ENCODE measurements at places on chromosomes 12 and 14.

DNA sequence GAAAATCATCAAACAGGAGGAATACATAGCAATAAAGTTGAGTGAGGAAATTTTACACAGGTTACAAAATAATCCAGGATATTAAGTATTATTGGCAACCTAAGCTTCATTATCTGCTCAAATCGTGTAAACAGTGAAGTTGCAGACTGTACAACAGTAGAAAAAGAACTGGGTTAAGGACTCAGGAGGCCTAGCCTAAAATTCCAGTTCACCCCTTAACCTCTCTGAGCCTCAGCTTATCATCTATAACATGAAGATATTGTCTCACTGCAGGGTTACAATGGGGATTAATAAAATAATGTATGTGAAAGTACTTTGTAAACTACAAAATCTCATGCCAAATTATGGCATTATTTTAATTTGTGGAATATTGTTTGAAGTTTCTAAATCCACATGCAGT lies 26.0 kb downstream of the DDHD1 start:
- no peak for DNase-seq

- DNase-seq: no peak
These were observed 2.4 kb upstream of the NUMB start for GRCh38 chr14:73460691-73461127.

GRCh38 chr12:11202811-11203210 lies 16.1 kb upstream of the TAS2R42 start:
- DNase-seq: no peak

DNA sequence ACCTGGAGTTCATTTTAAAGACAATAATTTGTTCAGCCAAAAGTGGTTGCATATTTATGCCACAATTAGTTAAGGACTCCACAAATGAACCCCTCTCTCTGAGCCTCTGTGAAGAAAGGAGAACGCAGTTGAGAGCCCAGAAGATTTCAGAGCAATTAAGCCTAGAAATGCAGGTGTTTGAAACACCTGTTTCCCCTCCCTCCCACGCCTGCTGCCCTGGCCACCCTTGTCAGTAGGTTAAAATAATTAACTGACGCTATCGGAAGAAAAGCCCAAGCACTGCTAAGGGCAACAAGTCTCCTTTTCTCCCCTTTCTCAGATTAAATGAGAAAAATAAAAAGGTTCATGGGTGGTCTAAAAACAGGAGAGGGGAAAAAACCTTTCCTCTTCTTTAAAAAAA lies 99.2 kb downstream of the PPM1A start:
- no peak for DNase-seq

DNA sequence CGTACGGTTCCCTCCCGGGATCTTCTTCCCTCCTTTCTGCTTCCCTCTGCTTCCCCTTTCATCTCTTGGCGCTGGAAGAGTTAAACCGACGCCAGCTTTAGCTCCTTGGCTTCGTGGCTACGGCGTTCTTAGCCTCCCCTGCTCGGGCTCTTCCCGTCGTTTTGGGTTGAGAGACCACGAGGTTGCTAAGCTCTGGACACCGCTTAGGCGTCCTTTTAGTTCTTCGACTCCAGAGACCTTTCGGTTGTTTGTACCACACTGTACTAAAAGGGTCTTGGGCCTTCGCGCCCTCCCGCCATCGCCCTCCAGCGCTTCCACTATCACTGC lies 545 bp downstream of the CPSF2 start:
- DNase-seq: no peak

Data from stimulated activated effector memory CD8-positive, alpha-beta T cell treated with anti-CD3 and anti-CD28 coated beads, Interleukin-12 subunit alpha, Interleukin-12 subunit beta, amount 100 ng/mL, for 72 hours (primary cell).